Sigmoid colon (tissue), 7 donors: ENCODE measurements at places on chromosomes 1 and 21. TPM values are rescaled to one million over a fixed set of nuclear protein-coding genes. Genes with fewer than 3 reads are reported as not detected.

Gene NTRK1
- total RNA-seq = 1.5 TPM

Gene LCE1C
- not detected for total RNA-seq

Gene PCP4
- 156 TPM for total RNA-seq

Gene FAM43B
- 1.5 TPM for total RNA-seq

Gene TMPRSS15
- not detected for total RNA-seq

Gene GNAT2
- total RNA-seq = not detected

Gene RHD
- total RNA-seq = not detected

Gene EPS8L3
- not detected for total RNA-seq

Gene LAPTM5
- total RNA-seq = 47.4 TPM

Gene C1orf94
- total RNA-seq = not detected

Gene PLCH2
- 1.1 TPM for total RNA-seq

Gene CFAP74
- total RNA-seq = not detected
